ENCODE measurements at places on chromosomes 1 and 21. TPM values are rescaled to one million over a fixed set of nuclear protein-coding genes. Genes with fewer than 3 reads are reported as not detected.

ZBTB8A gene
- total RNA-seq = 3.0 TPM

- DNase-seq = no peak
Measured at GRCh38 chr1:211630236-211631081, 45.0 kb downstream of the NEK2 start.

DNA sequence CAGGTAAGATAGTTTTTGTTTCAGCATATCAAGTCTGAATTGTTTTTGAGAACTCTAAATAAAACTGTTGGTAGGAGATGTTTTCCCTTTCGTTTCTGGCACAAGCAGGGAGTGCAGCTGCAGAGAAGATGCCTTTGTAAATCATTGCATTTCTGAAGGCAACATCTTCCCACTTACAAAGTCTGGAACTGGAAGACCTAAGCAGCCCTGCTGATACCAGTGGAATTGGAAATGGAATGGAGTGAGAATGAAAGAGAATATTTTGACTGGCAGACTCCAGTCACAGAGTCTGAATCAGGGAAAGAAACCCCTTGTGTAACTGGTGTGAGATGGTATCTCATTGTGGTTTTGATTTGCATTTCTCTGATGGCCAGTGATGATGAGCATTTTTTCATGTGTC is 815.6 kb downstream of the LTN1 start:
- no peak for DNase-seq

EFHD2 gene
- total RNA-seq = 49.5 TPM

SMIM1 gene
- total RNA-seq = 8.4 TPM

- no peak for DNase-seq
Measured at GRCh38 chr21:42381347-42381984, 14.4 kb downstream of the TMPRSS3 start.

CFAP141 gene
- total RNA-seq = not detected

DNA sequence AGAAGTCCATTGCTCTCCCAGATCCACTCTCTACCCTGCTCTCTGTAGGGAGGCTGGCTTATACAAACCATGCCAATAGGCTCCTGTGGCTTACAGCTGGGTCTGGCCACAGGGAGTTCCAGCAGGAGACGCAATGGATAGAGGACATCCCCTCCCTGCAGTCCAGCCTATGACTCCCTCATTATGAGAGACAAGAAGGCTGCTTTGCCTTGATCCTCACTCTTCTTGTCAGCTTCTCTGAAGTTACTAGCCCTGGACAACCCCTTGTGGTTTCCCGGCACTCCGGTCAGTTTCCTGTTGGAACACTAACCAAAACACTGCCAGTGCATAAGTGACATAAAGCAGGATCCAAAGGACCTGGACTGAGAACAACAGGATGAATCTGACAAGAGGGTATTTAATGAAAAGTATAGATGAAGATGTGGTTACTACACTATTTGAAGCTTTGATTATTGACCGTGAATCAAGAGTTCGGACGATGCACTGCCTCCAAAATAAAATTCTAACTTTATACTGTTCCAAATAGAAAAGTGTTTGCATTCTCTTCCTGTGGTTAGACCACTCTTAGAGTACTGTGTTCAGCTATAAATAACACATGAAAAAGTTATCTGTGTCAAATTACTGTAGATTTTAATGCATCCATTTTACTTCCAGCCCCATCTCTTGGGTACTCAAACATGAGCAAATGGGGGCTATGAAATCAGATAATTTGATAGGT is 32.7 kb upstream of the ZNF326 start:
- DNase-seq = no peak

DNA sequence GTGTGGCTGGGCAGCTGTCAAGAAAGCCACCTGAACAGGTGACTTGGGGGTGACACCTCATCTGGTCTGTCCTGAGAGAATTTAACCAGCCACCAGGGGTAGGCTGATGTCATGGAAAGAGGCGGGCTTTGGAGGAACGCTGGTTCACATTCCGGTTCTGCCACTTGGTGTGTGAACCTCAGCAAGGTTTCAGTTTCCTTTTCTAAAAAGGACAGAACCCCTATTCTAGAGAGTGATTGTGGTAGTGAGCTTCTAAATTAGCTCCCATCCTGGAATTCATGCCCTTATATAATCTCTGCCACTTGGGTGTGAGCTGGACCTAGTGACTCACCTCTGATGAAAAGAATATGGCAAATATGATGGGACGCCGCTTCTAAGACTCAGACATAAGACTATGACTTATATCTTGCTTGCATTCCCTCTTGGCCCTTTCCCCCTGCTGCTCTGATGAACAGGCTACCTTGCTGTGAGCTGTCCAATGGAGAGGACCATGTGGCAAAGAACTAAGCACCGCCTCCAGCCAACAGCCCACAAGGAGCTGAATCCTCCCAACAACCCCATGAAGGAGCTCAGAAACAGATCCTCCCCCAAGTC is 332.1 kb downstream of the RRAGC start:
- no peak for DNase-seq

GRCh38 chr1:22363403-22364325 is 88.0 kb upstream of the ZBTB40 start:
- DNase-seq = no peak

DNA sequence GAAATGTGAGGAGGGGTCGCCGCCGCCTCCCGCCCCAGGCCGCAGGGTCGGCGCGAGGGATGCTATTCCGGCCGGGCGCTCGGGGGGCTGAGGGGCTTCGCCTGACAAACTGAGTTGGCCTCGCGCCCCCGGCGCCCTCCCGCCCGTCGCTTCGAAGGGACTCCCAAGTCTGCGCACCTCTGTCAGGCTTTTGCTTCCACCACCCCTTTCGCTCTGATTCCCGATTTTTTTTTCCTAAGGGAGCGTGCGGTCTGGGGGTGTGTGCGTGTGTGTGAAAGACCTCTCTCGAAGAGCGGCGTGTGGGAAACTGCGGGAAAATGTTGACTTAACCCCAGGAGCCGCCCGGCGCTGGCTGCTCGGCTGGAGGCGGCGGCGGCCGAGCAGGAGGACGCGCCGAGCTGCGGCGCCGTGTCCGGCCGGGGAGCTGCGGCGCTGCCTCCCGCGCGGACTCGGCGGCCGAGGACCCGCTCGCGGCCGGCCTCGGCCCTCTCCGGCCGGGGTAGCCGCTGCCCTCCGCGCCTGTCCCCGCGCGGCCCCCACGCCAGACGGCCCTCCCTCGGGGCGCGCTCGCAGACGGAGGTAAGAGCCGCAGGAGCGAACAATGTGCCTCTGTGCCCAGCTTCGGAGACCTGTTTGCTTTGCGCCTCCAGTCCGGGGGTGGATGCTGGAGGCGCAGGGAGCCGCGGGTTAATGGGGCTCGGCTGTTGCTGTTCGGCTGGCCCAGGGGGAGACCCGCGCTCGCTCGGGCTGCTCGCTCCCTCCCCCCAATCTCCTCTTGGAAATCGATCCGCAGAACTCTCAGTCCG is 1.1 kb downstream of the ADGRL2 start:
- no peak for DNase-seq

DNA sequence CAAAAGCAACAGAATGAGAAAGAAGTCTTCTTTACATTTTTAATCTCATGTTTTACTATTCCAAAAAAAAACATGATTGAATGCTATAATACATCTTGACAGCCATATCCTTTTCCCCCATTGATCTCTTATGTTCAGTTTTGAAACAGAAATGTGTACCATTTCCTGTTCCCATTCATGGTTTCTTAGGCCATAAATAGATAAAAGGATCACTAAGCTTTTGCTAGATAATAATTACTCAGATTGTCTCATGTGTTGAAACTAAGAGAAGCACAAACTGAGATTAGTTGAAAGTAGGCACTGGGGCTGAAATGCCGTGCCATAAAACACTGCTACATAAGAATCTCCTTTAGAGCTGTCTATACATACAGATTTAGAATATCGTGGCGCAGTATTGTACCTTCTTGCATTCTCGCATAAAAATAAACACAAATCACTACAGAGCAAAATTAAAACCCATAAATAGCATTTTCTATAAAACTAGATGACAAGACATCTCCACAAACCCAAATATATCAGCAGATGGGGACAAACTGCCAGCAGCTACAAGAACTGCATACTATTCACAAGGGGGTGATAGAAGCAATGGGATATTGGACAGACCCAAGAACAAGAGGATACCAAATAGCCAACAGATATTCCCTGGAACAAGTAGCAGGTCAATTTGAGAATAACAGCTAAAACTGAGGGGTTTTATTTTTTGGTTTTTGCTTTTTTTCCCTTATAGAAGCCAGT is 405.3 kb upstream of the PRMT6 start:
- no peak for DNase-seq

DNA sequence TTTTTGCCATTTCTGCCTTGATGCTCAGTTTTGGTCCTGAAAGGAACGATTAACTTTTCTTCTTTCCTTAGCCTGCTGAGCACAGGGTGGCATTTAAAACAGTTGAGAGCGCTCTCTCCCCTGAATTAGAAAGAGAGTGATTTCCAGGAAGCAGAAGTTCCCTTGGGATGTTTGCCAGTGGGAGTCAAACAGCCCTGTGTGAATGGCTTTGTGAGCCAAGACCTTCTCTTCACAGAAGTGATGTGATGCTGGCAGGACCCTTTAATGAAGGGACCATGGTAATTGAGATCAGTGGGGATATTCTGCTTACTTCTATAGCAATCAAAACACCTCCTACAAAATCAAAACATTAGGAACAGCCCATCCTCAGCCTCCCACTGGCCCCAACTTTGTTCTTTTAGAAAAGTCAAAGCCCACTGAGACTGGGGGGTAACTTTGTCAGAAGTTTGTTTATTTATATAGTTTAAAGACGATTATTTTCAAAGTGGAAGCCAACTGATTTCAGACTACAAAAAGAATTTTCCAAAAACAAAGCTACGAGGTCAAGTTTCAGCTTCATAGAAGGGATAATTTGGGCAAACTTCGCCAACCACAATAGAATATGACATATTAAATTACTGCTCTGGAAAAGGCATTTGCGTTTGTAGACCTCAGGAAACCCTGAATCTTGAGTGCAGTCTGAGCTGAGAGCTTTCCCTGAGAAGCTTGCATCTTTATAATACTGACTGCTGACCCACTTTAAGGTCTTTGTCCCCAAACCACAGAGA is 122.7 kb downstream of the GABPA start:
- DNase-seq = no peak

LINGO4 gene
- total RNA-seq = 0.38 TPM

GRCh38 chr1:38079019-38079418 is 32.4 kb upstream of the POU3F1 start:
- no peak for DNase-seq

ZNF672 gene
- total RNA-seq = 38.7 TPM

TMEM201 gene
- 11.6 TPM for total RNA-seq

DNA sequence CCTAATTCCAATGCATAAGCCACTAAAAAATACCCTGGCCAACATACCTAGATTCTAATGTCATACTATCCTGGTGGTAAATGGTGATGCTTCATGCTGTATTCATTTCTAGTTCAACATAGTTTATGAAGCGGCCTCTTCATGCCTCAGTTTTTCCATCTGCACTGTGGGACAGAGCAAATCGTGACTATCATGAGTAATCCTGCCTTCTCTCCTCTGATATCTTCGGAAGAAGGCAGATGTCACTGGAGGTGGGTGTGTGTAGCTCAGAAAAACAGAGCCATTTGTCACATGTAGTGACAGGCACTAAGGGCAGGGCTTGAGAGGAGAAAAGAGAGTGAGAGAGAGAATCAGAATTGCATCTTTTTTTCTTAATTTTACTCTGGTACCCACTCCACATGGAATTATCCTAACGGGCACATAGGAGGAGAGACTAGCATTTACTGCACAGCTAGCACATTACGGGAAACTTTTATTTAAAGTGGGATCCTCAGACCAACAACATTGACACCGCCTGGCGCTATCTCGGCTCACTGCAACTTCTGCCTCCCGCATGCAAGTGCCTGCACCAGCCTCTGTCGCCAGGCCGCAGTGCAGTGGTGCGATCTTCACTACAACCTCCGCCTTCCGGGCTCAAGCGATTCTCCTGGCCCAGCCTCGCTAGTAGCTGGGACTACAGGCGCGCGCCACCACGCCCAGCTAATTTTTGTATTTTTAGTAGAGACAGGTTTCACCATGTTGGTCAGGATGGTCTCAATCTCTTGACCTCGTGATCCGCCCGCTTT is 78.4 kb upstream of the KCNA3 start:
- no peak for DNase-seq

GRCh38 chr1:1974834-1975233 is 28.8 kb downstream of the CFAP74 start:
- no peak for DNase-seq

- DNase-seq = no peak
Measured at GRCh38 chr21:43892984-43893535, 28.0 kb downstream of the AGPAT3 start.

F13B gene
- total RNA-seq = not detected

RAP1GAP gene
- 4.1 TPM for total RNA-seq

GRCh38 chr1:174158767-174159251 is 511 bp upstream of the RABGAP1L start:
- no peak for DNase-seq

- no peak for DNase-seq
Measured at GRCh38 chr21:20652846-20653245, 345.4 kb upstream of the NCAM2 start.

SH2D1B gene
- total RNA-seq = not detected

DNA sequence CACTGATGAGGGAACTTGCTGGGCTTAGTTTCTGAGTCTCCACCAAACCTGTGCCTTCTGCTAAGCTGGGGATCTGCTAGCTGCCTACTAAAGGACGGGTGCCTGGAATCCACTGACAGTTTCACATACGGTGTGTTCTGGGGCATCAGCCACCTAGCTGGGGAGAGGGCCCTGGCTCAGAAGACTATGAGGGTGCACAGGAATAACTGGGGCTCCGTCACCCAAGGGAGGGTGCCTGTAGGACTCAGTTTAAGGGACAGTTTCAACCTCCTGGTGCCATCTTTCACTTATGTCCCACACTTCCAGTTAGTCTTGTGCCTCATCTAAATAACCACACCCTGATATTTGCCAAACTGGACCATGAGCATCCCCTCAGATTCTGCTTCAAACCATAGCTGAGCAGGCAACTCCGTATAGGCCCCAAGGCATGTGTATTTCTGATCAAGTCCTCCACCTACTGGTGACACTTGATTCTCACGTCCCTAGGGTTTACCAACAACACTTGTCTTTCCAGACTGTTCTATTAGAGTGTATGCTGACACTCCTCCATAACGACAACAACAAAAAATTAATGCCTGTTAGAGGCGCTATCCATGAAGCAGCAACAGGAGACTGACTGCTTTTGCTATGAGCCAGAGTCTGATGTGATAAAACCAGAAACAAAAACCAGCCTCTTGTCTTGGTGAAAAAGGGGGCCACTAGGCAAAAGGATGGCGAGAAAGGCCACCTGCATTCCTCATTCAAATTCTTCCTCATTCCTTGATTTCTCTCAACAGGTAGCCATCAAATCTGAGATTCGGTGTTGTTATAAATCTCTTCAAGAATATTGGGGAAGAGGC is 55.0 kb upstream of the PAXBP1 start:
- DNase-seq = no peak

- no peak for DNase-seq
Measured at GRCh38 chr1:176736015-176736414, 273.0 kb downstream of the PAPPA2 start.

TBCE gene
- 12.0 TPM for total RNA-seq
